ENCODE measurements at places on chromosomes 6 and 20.
A peak's percentile ranks its signal among the peaks of the same experiment; 100 is the strongest.

DNA sequence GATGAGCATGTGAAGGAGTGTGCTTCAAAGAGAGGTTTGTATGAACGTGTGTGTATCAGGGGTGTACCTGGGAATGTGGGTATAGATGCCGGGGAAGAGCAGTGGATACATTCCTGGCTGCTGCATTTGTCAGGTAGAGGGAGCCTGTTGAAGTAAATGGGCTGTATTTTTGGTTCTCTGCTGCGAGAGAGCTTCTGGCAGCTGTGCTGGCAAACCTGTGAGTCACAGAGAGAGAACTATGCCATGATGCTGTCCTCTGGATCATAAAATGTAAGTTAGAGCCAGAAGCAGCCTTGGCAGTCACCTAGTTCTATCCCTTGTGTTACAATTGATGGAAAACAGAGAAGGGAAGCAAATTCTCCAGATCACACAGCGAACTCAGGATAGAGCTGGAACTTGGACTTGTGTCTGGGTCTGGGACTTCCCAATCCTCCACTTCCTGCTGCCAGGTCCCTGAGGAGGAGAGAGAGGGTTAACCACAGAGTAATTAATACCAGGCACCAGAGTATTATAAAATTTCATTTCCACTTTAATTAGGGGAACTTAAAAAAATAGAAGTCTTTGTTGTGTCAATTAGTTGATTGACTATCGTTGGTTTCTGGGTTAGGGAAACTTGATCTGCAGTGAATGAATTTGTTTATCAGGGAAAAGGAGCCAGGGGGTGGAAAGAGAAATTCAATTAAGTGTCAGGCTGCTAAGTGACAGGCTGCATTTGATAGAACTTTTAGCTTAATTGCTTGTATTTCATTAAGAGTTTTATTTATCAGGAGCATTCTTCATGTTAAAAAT, 41.1 kb upstream of the GTSF1L start:
- DNase-seq = no peak

DNA sequence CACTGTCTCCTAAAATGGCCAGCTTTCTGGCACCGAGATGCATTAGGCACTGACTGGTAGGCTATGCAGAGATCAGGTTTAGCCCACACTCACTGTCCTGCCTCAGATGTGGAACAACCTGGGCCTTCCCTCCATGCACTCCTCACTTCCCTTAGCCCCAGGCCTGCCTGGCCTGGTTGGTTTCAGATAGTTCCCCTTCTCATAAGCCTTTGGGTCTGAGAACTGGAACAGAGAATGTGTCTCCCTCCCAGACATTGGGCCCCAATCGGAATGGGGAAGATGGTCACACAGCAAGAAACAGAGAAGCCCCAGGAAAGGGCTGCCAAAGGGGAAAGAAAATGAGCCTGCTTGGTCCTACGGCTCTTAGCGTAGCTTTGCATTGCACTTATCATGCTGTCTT, 762.1 kb upstream of the CHD6 start:
- no peak for DNase-seq

DNA sequence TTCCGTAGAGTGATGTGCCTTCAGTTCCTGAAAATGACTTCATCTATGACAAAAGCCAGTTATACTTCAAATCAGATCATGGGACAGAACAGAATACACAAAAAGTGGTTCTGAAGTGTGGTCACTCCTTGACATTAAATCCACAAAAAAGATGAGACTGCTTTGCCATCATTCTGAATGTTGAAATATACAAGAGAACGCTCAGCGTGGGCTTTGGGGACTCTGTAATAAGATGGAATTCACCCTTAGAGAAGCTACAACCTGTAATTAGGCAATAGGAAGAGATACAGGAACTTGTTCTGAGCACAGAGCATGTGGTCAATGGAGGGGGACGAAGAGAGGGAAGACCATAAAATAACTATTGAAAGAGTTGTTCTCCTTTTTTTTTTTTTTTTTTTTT, 184.3 kb downstream of the CARMIL1 start:
- DNase-seq = no peak

DNA sequence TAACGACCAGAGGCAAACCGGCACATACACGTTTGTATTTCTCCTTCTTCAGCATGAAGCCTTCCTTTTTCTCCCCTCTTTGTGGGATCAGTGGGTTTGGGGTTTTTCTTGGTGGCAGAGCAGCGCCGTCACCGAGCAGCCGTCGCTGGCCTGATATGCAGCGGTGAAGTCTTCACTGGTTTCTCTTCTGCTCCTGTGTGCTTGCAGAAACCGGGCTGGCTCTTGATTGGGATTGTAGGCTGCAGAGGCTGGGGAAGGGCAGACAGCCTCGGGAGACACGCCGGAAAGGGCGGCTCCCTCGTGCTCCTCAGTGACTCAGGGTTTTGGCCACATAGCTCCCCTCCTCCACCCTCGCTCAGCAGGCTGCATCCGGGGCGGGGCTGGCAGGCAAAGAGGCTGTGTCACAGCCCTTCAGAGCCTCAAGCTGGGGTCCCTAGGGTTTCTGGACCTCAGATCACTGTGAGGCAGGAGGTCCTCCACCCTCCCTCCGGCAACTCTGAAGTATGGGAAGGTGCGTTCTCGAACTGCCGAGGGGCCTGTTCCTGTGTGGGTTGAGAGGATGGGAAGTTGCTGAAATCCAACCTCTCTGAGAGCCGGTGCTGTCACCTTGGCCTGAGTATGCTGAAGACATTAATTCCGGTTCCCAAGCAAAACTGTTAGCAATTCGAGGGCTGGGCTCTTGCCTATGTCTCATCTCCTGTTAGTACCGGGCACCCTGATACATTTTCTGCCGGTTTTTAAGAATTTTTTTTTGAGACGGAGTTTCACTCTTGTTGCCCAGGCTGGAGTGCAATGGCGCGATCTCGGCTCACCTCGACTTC, 24.2 kb downstream of the NQO2 start:
- DNase-seq = peak; percentile 59

DNA sequence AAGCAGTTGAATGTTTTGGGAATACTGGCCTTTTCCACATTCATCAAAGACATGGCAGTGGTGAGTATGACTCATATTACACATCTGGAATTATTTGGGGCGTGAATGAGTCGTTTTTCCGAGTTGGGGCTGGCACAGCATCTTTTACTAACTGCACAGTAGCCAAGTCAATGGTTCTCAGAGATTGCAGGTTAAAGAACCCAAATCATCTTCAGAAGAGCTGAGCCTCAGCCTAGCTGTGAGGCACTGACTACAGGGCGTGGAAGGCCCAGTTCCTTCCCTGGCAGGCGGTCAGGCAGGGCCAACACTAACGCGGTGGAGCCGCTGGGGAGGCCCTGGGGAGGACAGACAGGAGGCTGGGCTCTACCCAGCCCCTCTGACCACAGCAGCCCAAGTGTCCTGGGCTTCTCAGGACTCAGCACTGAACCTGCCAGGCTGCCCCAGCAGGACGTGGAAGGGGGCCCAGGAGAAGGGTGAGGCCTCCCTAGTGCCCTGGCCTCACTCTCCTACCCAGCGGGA, 20.1 kb upstream of the HELZ2 start:
- no peak for DNase-seq

DNA sequence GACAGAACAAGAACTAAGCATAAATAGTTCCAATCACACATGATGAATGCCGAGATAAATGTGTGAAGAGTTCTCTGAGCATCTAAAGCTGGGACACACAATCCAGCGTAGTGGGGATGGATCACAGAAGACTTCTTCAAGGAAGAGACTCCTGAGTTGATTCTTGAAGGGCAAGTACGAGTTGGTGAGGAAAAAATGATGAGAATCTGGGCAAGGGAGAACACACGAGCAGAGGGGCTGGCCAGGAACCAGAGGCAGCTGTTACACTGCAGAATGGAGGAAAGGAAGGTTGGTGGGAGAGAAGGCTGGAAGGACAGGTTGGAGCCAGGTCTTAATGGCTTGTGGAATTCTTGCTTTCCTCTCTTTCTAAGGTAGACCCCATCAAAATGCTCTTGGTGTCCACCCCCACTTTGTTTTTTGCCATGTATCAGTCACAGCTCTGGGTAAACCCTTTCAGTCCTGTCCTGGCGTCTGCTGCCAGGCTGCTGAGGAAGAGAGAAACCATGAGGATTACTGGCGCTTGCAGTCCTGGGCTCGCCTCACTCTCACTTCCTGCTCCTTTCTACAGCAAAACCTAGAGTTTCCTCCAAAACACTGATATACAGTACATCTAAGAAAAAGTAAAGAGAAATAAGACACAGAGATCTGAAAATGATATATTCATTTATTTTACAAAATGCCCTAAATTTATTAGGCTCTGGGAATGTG, 127.6 kb upstream of the FAM184A start:
- no peak for DNase-seq

GRCh38 chr20:60066438-60066823, 108.2 kb downstream of the CDH26 start:
- DNase-seq = no peak

- no peak for DNase-seq
Measured at GRCh38 chr6:125636671-125637070, 112.8 kb upstream of the HEY2 start.

DNA sequence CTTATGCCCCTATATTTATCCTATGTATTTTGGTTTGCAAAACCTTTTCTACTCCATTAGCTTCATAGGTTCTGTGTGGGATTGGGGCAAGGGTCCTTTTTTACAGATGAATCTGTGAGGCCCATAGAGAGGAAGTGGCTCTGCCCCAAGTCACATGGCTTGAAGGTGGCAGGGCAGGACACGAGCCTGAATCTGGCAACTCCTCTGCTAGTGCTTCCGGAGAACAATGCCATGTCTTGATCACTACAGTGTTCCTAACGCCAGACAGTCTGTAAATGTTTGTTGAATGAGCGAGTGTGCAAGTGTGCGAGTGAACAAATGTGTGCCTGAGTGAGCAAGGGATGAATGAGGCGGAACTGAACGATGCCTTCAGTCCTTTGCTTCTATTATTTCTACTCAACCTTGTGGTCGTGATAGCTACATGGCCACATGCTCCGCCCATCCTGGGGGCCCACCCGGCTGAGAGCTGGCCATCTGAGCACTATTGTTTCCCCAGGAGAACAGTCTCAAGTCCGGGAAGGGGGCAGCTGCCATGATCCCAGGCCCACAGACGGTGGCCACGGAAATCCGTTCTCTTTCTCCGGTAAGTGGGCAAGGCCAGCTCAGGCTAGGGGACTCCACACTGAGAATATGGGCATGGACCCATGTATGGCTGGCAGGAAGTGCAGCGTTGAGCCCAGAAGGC, 17.8 kb upstream of the AAR2 start:
- no peak for DNase-seq

- DNase-seq = no peak
Measured at GRCh38 chr20:42795111-42795695, 394.5 kb downstream of the PTPRT start.

GRCh38 chr6:157978021-157978783, 3.5 kb upstream of the SYNJ2 start:
- DNase-seq = no peak

GRCh38 chr6:48184648-48185047, 73.7 kb upstream of the PTCHD4 start:
- no peak for DNase-seq
